Brain (organoid and tissue), 16 donors: ENCODE measurements at places on chromosomes 1 and 21. TPM values are rescaled to one million over a fixed set of nuclear protein-coding genes. Genes with fewer than 3 reads are reported as not detected.

Gene TAS1R1
- polyA plus RNA-seq = not detected

Gene UBXN10
- 1.4 TPM for polyA plus RNA-seq

Gene C1QA
- 86.1 TPM for polyA plus RNA-seq

Gene CDC42BPA
- polyA plus RNA-seq = 12.2 TPM

Gene BATF3
- polyA plus RNA-seq = 1.8 TPM

Gene PRR9
- not detected for polyA plus RNA-seq

Gene SPRR2F
- polyA plus RNA-seq = not detected

GRCh38 chr1:43513471-43514173 lies 17.1 kb upstream of the PTPRF start:
- no peak for DNase-seq

DNA sequence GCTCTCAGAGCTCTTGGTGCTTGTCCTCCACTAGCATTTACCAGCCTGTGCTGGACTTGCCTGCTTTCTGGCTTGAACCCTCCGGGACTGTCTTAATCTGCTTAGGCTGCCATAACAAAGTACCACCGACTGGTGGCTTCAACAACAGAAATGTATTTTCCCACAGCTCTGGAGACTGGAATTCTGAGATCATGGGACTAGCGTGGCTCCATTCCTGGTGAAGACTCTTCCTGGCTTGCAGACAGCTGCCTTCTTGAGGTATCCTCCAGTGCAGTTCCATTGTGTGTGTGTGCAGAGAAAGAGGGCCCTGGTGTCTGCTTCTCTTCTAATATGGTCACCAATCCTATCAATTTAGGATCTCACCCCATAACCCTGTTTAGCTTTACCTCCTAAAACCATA lies 22.0 kb upstream of the RCAN1 start:
- DNase-seq = no peak

GRCh38 chr1:212455803-212456528 lies 23.2 kb downstream of the NENF start:
- DNase-seq = peak; percentile 86

GRCh38 chr1:84995484-84996334 lies 1.2 kb downstream of the MCOLN2 start:
- DNase-seq = no peak

GRCh38 chr1:203225071-203225470 lies 4.4 kb downstream of the CHIT1 start:
- no peak for DNase-seq

DNA sequence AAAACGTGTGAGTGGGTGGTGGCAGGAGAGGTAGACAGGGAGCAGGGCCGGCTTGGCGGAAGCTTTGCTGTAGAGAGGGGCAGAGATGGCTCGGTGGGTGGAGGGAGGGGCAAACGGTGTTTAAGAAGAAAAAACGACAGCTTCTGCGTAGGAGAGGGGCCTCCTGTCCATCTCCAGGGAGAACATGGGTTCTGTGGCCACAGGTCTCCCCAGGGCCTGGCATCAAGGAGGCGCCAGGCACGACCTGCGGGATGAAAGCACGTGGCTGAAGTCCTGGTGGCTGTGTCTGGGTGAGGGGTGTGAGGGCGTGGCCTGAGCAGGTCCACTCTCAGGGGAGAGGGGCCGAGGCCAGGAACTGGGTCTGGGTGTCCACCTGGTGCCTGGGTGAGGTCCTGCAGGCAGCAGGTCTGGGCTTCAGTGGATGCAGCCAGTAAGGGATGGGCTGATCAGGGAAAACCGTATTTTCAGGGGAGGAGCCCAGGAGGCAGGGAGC lies 940 bp upstream of the PRKCZ start:
- DNase-seq = no peak

GRCh38 chr1:61616830-61617229 lies 108.1 kb downstream of the TM2D1 start:
- DNase-seq = no peak

- DNase-seq = no peak
Observed at GRCh38 chr1:186730951-186731729, 50.9 kb upstream of the PTGS2 start.

- DNase-seq = peak; percentile 58
Observed at GRCh38 chr1:63892632-63893395, 119.0 kb downstream of the ROR1 start.

DNA sequence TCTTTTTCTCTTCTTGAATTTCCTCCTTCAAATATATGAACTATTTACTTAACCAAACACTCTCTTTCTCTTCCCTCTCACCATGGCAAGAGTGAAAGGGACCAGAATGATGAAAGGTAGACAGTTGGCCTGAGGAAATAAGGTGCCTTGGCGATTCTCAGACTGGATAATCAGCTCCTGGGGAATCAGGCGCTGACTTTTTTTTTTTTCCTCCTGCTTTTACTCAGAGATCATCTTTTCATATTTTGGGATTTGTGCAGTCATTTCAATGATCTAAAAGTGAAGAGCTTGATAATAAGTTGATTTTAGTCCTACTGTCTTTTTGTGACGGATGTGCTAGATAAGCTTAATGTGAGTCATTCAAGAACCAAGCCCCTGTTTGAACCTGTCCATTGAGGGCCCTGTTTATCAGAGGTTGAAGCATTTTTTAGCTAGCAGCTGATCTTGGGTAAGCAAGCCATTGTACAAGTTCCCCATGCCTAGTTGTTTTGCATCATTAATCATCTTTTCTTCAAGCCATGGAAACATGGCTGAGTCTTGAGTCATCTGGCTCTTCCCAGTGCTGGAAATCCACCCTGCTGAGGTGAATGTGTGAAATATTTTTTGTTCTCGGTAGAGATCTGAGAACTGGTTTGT lies 40.8 kb downstream of the ITSN1 start:
- DNase-seq = no peak

DNA sequence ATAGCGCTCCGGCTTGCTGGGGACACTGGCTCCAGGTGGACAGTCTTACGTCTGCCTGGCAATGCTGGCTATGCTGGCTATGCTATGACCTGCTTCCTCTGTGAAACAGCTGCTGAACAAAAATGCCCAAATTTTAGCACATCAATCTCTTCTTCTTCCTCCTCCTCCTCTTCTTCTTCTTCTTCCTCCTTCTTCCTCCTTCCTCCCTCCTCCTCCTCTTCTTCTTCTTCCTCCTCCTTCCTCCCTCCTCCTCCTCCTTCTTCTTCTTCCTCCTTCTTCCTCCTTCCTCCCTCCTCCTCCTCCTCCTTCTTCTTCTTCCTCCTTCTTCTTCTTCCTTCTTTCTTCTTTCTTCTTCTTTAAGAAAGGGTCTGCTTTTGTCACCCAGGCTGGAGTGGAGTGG lies 401.3 kb downstream of the KIF26B start:
- no peak for DNase-seq

- peak; percentile 37 for DNase-seq
Observed at GRCh38 chr21:42245331-42246193, 26.6 kb downstream of the ABCG1 start.

DNA sequence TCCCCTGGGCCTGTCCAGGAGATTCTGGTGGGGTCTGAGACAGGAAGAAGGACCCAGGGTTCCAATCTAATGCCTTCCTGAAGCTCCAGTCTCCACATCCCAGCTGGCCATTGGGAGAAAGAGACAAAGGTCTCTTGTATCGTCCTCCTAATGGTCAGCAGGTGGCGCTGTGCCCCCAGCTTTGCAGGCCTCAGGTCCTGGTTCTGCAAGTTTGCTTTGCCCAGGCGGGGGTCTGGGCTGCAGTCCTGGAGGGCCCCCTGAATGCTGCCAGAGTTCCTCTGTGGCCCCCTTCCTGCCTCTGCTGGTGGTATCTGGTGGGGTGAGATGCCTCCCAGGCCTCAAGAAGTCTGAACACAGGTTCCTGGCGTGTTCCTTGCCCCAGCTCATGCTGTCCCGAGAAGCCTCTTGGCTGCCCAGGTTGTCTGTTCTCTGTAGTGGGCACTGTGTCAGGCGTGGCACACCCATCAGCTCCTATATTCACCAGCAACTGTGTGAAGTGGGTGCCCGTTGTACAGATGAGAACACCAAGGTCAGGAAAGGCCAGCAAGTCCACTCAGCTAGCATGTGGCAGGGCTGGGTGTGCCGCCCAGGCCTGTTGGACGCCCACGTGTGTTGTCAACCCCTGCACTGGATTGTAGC lies 33.8 kb upstream of the CSF3R start:
- peak; percentile 54 for DNase-seq
